DND-41 (cell line): ENCODE measurements at places on chromosomes 3 and 15.

GRCh38 chr3:67459796-67460195 is 194.6 kb downstream of the SUCLG2 start:
- no peaks in the 10 kb centered on the region for H3K36me3 ChIP-seq
- H3K27ac ChIP-seq: no peak overlapping the region
- no peak for DNase-seq
- H3K27me3 ChIP-seq: no peaks in the 10 kb centered on the region
- no peak overlapping the region for H3K4me3 ChIP-seq

GRCh38 chr3:104461431-104461830 is 905.3 kb upstream of the ALCAM start:
- H3K27ac ChIP-seq: no peak overlapping the region
- no peak for DNase-seq
- H3K4me1 ChIP-seq: no peaks in the 10 kb centered on the region
- H3K4me3 ChIP-seq: no peak overlapping the region
- no peaks in the 10 kb centered on the region for H3K27me3 ChIP-seq
- no peaks in the 10 kb centered on the region for H3K36me3 ChIP-seq

- no peak overlapping the region for H3K27ac ChIP-seq
- no peak overlapping the region for H3K4me3 ChIP-seq
- no peaks in the 10 kb centered on the region for H3K36me3 ChIP-seq
- H3K27me3 ChIP-seq: no peaks in the 10 kb centered on the region
- DNase-seq: no peak
Observed at GRCh38 chr3:171908731-171909130, 65.6 kb downstream of the TMEM212 start.

DNA sequence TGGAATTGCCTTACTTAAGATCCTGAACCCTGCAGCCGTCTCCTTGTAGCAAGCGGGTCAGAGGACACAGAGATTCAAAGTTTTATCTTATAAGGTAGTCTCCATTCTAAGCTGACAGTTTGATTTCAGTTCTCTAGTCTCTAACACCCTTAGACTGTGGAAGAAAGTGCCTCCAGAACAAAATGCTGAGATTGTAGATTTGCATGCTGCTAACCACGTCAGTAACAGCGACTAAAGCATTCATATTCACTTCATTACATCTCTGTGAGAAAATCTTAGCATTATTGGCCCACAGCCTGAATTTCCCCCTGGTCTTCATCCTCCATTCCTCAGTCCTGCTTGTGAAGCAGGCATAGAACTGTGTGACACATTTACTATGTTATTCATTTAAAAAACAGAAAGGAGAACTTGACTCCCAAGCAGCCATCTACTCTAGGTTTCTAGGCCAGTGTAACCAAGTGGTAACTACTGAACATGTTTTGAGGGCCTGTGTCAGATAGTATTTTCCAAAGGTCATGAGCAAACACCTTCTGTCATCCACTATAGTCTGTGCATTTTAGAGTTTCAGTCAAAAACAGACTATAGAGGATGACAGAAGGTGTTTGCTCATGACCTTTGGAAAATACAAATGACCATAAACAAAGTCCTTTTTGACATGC is 27.4 kb downstream of the ARIH2 start:
- no peaks in the 10 kb centered on the region for H3K4me1 ChIP-seq
- no peak for DNase-seq
- no peak overlapping the region for H3K27ac ChIP-seq
- no peak overlapping the region for H3K4me3 ChIP-seq
- no peaks in the 10 kb centered on the region for H3K27me3 ChIP-seq
- H3K36me3 ChIP-seq: peaks cover 31% of the 10 kb centered on the region; the same call in 1 of the 2 replicates

GRCh38 chr15:100842756-100843730 is 36.6 kb upstream of the ALDH1A3 start:
- H3K27ac ChIP-seq: no peak overlapping the region
- H3K4me3 ChIP-seq: no peak overlapping the region
- no peaks in the 10 kb centered on the region for H3K4me1 ChIP-seq
- peaks cover 6% of the 10 kb centered on the region for H3K27me3 ChIP-seq
- DNase-seq: no peak

DNA sequence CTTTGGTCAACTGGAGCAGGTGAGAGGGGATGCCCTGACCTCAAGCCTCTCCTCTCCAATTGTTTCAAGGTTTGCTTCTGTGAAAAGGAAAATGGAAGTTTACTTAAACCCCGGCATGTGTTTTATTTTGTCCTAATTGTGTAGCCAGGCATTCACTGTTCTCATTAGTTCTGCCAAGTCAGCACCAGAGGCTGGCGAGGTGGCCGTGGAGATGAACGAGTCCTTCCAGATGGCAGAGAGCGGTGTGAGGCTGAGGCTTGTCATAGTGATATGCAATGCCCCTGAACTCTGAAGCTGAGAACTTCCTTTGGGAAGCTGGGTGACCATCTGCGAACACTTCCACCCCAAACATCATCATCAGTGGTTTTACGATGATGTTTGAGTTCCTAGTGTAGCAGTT is 199.6 kb downstream of the TJP1 start:
- H3K36me3 ChIP-seq: no peaks in the 10 kb centered on the region
- DNase-seq: no peak
- no peak overlapping the region for H3K4me3 ChIP-seq
- H3K4me1 ChIP-seq: no peaks in the 10 kb centered on the region

DNA sequence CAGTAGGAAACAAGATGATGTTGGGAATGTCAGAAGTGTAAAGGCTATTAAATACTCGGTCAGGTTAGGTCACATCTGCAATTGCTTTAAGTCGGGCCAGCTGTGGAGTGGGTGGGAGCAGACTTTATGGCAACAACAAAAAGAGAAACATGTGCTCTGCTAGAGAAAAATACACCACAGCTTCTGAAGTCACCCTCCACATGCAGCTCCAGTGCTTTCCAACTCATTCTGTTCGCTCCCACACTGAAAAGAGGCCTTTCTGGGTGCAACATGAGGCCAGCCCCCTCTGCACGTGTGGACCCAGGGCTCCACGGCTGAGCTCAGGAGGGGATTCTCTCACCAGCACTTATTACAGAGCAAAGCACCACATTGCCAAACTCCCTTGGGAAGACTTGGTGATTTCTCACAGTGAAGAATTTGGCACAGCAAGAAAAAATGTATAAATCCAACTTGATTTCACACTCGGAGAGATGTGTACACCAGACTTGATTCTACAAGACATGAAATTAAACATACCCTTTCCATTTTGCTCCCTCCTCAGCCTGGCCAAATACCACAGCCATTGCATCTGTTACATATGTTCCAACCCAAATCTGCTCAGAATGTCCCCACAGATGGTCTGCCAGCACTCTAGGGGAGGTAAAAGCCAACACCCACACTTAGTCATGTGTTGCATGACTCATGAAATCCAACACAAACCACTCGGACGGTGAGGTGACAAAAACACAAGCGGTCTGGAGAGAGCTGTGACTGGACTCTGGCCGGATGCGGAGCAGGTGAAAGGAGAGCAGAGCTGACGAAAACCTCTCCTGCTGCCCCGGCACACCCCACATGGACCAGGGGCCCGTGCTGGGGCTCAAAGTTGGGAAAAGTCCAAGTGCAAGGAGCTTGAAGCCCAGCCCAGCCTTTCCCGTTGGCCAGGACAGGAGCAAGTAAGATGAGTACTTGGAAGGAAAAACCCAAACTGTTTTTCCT is 74.6 kb downstream of the ITGB5 start:
- no peak overlapping the region for H3K4me3 ChIP-seq
- H3K27ac ChIP-seq: no peak overlapping the region
- peaks cover 3% of the 10 kb centered on the region for H3K27me3 ChIP-seq
- no peaks in the 10 kb centered on the region for H3K4me1 ChIP-seq
- no peak for DNase-seq

DNA sequence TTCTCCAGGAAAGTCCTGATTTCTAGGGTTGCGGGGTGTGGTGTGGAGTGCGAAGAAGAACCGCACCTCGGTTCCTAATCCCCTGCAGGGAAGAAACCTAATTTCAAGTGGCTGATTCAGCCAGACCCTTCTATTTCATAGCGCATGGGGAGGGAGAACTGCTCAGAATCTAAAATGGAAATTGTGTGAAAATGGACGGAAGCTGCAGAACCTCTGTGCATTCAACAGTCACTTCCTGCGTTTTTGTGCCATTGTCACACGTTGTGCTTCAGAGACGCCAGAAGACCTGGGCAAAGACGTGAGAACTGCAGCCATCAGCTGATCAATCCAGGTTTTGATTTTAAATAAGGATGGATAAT is 1.2 kb downstream of the SIDT1 start:
- DNase-seq: peak; percentile 44
- H3K27ac ChIP-seq: peak overlapping the region; percentile 45
- peaks cover 19% of the 10 kb centered on the region for H3K27me3 ChIP-seq
- H3K4me1 ChIP-seq: peaks cover 28% of the 10 kb centered on the region
- H3K36me3 ChIP-seq: no peaks in the 10 kb centered on the region

GRCh38 chr3:177538048-177538749 is 340.9 kb upstream of the TBL1XR1 start:
- H3K27ac ChIP-seq: peak overlapping the region; percentile 78
- no peak overlapping the region for H3K4me3 ChIP-seq
- DNase-seq: no peak

DNA sequence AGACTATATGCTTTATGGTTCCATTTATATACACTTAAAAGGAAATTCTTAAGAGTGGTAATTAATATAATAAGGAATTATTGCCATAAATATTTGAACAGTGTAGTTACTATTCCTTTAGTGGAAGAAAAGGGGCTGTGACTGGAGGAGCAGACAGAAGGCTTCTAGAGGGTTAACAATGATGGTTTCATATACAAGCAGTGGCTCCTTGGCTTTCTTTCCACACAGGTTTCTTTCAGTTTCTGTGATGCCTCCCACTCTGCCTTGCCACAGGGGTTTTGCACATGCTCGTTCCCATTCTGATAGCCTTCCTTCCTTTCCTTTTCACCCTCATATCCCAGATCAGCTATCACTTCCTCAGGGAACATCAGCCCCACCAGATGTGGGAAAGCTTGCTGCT is 108.8 kb upstream of the LYSMD4 start:
- peaks cover 10% of the 10 kb centered on the region; the same call in 1 of the 2 replicates for H3K36me3 ChIP-seq
- no peak for DNase-seq
- H3K27me3 ChIP-seq: no peaks in the 10 kb centered on the region
- H3K4me1 ChIP-seq: no peaks in the 10 kb centered on the region
- H3K27ac ChIP-seq: no peak overlapping the region
